ENCODE measurements at places on chromosomes 5 and 9.
A peak's percentile ranks its signal among the peaks of the same experiment; 100 is the strongest.

DNA sequence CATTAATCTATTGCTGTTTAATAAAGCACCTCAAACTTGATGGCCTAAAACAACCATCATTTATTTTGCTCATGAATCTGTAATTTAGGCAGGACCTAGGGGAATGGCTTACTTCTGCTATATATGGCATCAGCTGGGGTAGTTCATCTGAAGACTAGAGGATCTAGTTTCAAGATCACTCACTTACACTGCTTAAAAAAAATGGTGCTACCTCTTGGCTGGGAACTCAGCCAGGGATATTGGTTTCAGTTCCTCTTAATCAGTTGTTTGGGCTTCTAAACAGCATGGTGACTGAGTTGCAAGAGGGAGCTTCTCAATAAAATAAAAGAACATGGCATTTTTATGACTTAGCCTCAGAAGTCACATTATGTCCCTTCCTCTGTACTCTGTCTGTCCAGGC is 142.0 kb downstream of the FAM114A2 start:
- peak; percentile 72 for DNase-seq

GRCh38 chr9:21943464-21943863 is 50.7 kb downstream of the CDKN2A start:
- DNase-seq: no peak

GRCh38 chr5:58453306-58453705 is 6.6 kb downstream of the PLK2 start:
- no peak for DNase-seq

DNA sequence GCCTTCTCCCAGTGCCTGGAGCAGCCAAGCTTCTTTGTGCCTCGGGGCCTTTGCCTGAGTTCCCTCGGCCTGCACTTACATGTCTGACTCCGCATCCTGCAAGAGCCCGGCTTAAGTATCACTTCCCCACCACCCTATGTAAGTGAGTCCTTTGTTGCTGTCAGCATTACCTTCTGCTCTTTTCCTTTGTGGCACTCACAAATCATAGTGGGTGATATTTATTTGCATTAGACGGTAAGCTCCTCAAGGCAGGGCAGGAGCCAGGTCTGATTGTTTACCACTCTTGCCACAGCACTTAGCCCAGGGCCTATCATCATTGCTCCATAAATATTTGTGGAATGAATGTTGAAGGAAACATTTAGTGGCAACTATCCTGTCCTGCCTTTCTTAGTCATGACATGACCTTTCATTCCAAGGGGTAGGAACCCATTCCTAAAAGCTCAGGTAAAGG is 4.8 kb downstream of the GM2A start:
- DNase-seq: peak; percentile 28

DNA sequence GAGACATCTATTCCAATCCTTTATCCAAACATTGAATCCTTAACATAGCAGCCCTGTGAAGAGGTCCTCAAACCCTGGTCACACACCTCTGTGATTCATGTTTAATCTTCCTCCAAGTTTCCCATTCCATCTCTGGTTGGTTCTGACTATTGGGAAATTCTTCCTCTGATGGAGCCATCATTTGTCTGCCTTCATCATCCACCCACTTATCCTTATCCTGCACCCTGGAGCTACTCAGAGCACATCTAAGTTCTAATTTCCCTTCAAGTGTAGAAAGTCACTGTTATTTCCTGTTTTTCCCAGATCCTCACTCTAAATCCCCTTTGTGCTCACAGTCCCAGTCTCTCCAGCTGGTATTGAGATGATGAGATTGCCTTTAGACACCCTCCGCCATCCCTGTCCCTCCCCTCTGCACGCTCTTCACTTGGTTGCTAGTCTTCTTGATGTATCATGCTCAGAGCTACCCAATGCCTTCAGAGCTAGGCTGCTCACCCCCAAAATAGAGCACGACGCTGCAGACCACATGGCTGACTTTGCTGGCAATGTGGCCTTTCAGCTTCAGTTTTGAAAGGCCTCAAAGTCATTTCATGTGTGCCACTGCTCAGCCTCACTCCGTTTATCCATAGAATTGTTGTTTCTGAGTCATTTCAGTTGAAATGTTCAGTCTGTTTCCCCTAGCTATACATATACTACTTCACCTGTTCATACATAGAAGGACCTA is 154.3 kb downstream of the PALM2AKAP2 start:
- DNase-seq: no peak

DNA sequence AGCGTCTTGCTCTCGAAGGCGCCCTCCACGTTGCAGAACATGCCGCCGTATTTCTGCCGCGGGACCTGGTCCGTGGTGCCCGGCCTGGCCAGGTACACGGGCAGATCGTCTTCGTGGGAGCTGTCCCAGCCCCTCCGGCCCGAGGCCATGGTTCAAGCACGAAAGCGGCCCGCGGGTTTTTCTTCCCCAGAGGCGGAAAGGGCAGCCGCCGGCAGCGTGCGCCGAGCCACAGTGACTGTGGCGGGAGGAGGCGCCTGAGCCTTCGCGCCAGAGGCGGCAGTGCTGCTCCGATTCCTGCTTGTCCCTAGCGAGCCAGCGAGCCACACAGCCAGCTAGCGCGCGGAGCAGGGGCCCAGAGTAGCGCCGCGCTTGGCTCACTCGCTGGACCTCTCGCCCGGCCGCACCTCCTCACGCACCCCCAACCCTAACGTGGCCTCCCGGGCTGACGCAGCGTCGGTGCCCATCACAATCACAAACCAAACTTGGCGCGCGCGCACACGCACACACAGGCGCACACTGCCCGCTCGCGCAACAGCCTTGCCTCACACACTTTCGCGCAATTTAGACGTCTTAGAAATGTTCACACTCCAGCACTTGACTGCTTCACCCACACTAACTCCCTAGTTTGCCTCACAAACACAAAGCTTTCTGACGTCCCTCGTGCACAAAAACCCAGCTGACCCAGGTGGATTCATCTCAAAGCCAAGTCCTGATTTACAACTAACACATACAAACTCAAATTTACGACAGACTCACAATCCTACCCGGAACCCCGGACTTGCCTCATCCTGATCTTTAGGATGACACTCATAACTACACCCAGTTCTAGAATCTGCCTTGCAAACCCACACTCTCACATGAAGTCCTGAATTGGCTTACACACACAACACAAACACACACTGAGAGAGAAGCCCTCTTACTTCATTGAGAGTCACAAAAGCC is at the start of gene DPYSL3:
DPYSL3 (minus strand) TSS at position 359 of the 942 bp plus-strand sequence; CDS start at position 149, 210 bp downstream.
- peak; percentile 75 for DNase-seq

GRCh38 chr5:132763181-132764036 is 13.6 kb downstream of the SEPTIN8 start:
- no peak for DNase-seq

DNA sequence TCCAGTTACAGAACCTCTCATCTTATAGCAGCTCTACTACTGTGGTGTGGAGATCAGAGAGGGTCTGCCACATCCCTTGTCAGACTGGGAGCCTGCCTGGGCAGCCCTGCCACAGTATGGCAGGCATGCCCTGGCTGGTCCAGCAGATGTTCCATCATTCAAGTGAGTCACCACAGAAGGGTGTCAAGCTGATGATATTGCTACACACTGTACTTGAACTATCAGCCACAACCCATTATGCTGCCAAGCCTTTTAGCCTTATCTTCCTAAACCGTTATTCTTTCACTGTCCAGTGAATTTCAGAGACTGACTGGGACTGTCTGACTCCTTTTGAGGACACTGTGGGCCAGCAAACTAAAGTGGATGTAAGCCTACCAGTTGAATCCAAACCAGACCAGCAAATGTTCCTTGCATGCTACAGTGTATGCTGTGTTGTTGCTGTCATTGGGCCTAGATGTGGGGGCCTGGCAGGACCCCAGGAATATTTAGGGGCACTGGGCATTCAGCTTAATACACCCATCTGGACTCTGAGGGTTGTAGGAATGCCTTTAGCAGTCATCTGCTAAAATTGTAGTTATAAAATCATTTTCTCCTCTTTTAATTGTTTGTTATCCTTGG is 202.6 kb downstream of the NR3C1 start:
- DNase-seq: peak; percentile 93

GRCh38 chr5:36943584-36943983 is 67.0 kb downstream of the NIPBL start:
- DNase-seq: no peak

- DNase-seq: no peak
Measured at GRCh38 chr5:132987531-132988408, 24.3 kb upstream of the AFF4 start.

GRCh38 chr9:86942281-86943200 is 4.8 kb downstream of the GAS1 start:
- DNase-seq: no peak

GRCh38 chr5:43409809-43410271 is 2.4 kb downstream of the CCL28 start:
- DNase-seq: no peak

DNA sequence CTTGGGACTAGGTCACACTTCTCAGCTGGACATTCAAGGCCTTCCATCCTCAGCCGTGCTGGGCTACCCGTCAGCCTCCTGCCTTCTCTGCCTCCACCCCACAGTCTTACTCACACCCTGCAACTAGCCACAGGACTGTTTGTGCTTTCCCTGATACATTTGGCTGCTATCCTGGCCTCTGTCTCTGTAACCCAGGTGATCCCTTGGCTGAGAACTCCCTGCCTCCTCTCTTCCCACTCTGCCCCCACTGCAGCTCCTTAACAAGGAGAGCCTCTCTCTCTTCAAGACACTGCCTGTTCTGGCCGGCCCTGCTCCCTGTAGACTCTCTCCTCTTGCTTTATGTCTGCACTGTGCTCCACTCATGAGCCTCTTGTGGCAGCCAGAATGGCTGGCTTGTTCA is 120.6 kb downstream of the MSX2 start:
- no peak for DNase-seq

DNA sequence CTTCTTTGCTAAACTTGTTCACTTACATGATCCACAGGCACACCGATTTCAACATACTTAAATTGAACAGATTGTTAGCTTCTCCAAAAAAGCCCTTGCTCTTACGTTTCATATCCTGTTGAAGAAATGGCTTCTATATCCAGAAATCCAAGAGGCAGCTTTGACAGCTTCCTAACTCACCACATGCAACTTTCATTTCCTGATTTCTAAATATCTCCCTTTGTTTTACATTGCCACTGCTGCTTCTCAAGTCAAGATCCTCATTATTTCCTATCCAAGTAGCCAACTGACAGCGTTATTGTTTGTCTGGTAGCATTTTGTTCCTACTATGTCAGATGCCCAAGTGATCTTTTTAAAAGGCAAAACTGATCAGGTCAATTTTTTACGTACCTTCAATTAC is 913.2 kb upstream of the TYRP1 start:
- DNase-seq: no peak

DNA sequence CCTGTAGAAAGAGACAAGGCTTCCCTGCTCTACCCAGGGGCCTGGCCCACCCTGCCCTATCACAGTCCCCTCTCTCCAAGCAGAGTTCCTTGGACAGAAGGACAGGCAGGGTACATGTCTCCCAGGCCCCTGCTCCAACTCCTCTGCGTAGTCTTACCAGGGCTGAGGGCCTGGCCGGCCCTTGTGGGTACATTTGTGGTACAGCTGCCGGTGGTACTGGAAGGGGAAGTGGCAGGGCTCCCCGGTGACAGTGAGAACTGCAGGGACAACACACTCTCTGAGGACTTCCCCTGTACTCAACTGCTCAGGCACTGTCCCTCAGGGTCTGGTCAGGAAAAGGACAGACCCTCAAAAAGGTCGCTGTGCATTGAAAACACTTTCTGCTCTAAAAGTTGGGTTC is 3.6 kb downstream of the F12 start:
- DNase-seq: no peak

- no peak for DNase-seq
Measured at GRCh38 chr9:126991183-126991582, 76.6 kb downstream of the RALGPS1 start.

DNA sequence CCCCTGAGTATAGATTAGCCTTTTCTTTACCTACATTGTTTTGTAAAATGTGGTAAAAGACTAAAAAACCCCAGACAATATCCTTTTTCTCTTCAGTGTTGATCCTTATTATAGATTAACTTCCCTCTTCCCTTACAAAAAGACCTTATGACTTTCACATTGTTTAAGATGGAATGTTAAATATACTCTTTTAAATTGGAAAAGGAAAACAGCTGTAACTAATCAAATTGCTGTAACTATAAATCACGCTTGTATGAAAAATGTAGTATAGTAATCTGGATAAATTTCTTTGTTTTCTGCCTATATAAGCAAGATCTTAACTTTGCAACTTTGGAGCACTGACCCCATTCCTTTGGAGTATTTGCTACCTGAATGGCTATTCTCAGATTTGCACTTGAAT is 383.1 kb downstream of the FAM170A start:
- DNase-seq: no peak

- DNase-seq: peak; percentile 63
Measured at GRCh38 chr5:91443023-91443422, 59.9 kb upstream of the ARRDC3 start.

DNA sequence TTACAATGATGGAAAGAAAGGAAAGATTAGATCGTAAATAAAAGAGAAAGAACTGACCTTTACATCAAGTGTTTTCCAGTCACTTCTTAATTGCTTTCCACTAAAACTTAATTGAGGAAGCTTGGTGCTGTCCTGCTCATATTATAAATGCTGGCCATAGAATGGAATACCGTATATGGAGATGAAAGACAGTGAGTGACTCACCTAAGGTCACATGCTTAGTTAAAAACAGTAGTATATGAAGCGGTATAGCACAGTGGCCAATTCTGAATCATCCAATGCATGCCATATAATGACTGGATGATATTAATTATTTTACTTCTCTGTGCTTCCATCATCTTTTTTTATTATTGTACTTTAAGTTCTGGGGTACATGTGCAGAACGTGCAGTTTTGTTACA is 482.4 kb upstream of the SGCD start:
- DNase-seq: no peak

GRCh38 chr5:144352330-144352729 is 181.7 kb downstream of the KCTD16 start:
- no peak for DNase-seq

- no peak for DNase-seq
Measured at GRCh38 chr5:8234179-8234770, 365.3 kb downstream of the MTRR start.

DNA sequence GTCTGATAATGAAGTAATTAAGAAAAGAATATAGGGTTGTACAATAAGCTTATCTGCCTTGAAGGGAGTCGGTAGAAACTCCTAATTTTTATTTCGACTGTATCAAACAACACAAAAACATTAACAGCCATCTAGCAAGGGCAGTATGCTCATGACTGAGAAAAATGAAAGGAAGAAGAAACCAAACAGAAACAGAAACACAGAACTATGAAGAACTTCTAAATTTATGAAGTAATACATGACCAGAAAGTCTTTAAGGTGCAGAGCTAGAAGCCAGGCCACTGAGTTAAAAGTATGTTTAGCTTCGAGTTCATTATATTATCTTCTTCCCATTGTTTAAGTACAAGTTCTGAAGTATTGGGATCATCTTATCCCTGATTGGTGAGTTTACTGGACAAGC is 367.3 kb upstream of the C9orf72 start:
- no peak for DNase-seq

DNA sequence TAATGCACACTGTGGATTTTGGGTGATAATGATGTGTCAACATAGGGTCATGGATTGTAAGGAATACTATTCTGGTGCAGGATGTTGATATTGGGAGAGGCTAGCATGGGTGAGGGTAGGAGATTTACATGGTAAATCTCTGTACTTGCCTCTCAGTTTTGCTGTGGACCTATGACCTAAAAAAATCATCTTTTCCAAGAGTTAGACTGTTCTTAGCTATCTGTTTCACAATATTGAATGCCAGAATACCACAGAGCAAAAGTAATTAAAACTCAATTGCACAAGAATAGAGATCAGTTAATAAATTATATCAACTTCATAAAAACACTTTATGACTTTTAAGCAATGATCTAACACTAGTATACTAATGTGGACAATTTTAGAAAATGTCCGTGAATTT is 651.6 kb downstream of the HTR1A start:
- peak; percentile 0 for DNase-seq

- DNase-seq: no peak
Measured at GRCh38 chr5:2525351-2525750, 226.1 kb downstream of the IRX2 start.

- peak; percentile 45 for DNase-seq
Measured at GRCh38 chr9:3793971-3794383, 268.2 kb upstream of the RFX3 start.

Measured in iris pigment epithelial cell (primary cell).